Activated naive CD4-positive, alpha-beta T cell (primary cell): ENCODE measurements at places on chromosomes 16 and 17.

DNA sequence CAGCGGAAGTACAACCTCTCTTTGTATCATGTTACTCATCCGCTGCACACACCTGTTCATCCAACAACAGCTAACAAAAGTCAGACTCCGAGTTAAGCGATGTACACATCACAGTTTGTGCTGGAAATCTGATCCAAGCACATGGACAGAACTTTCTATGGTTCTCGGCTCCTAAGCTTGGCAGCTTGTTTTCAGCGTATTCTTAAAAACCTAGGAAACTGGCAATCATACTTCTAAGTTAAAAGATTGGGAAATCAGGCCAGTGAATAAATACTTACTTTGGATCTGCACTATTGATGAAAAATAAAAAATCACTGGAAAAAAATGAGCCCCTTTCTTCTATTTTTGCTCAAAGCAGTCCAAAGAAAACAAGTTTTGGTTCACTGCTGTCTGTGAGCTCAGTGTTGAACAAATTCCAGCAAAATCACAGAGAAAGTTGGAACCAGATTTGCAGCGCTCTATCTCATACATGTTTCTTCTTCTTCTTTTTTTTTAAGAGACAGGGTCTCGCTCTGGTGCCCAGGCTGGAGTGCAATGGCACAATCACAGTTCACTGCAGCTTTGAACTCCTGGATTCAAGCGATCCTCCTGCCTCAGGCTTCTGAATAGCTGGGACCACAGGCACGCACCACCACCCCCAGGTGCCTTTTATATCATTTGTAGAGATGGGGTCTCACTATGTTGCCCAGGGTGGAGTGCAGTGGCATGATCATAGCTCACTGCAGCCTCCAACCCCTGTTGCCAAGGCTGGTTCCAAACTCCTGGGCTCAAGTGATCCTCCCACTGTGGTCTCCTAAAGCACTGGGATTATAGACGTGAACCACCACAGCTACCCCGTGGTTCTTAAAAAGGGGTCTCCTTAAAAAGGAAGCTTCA is 71.6 kb upstream of the CREBBP start:
- no peak for DNase-seq

- no peak for DNase-seq
Observed at GRCh38 chr16:54679531-54679930, 251.1 kb upstream of the IRX5 start.

- DNase-seq: no peak
Observed at GRCh38 chr16:61595605-61596004, 440.6 kb downstream of the CDH8 start.

DNA sequence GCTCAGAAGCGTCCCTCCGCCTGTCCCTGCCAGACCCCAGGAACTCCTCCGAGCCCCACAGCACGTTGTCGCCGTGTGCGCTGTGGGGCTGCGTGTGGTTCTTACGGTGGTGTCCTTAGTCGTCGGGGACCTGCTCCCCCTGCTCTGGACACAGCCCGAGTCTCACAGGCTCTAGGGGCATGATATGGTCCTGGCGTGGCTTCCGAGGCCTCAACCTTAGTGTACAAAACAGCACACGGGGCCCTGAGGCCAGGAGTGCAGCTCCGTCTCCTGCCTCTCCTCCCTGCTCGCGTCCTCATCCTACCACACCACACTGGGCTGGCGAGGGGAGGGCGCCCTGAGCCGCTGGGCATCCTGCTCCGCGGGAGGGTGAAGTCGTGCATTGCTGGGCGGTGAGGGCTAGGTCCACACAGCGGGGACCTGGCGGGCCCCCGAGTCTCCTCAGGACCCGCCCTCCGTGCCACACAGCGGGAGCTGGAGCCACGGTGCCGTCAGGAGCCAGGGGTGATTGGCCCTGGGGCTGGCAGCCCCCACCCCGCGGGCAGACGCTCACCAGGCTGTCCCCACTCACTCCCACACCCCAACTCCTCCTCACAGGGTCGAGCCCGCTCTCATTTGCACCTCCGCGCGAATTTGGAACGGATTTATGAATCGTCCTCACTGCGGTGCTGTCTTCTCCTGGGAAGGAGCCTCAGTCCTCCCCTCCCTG is 1.2 kb upstream of the MAFG start:
- no peak for DNase-seq

DNA sequence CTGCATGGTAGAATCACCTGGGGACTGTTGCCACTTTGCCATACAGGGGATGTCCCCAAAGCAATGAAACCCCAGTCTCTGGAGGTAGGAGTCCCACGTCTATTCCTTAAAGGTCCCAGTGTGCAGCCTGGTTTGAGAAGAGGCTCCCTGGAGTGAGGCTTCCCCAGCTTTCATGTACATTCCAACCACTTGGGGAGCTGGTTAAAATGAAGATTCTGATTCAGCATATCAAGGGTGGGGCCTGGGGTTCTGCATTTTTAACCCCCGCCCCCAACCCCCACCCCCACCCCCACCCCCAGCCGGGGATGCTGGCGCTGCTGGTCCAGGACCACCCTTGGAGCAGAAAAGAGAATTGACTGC is 241.2 kb downstream of the FOXL1 start:
- DNase-seq: no peak

GRCh38 chr16:66391726-66392670 is 25.5 kb downstream of the CDH5 start:
- DNase-seq: no peak

DNA sequence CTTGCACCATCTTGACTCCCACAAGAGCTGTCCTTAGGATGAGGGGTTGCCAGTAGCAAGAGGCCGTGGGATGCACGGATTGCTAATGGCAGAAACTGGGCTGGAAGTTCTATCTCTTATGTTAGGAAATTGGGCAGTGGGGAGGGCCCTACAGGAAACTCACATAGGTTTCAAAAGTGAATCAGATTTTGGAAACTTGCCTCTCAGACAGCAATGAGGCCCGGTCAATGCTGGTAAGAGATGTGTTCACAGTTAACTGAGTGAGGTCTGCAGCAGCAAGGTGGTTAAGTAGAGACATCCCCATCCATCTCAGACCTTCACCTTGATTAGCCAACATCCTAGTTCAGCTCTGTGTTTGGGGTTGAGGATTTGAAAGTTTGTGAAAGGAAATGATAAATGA is 164.7 kb downstream of the ABCA8 start:
- DNase-seq: no peak

GRCh38 chr17:74368341-74369081 is 1.2 kb downstream of the GPR142 start:
- DNase-seq: peak; percentile 65
